Heart right ventricle (tissue), 16 donors: ENCODE measurements at places on chromosomes 6 and 20. TPM values are rescaled to one million over a fixed set of nuclear protein-coding genes. Genes with fewer than 3 reads are reported as not detected.

GRCh38 chr6:11869672-11870340 lies 91.2 kb upstream of the ADTRP start:
- DNase-seq = peak; percentile 48

- peak; percentile 59 for DNase-seq
These were observed 862 bp upstream of the SOBP start for GRCh38 chr6:107488875-107489635.

DNA sequence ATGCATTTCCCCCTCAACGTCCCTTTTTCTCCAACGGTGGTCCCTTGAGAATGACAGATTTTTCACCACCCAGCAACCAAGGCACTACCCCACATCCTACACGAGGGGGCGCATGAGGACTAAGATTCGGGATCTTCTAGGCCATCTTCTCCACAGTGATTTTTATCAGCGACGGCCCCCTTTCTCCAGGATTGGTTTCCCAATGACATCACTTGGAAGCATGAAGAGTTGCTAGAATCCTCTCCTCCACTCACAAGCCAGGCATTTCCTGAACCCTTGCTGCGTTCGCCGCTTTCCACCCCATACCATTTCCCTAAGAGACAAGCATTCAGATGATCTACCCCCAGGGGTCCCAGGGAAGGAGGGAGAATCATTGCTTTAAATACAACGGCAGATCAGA lies 252.0 kb downstream of the HIVEP2 start:
- DNase-seq = peak; percentile 71

DNA sequence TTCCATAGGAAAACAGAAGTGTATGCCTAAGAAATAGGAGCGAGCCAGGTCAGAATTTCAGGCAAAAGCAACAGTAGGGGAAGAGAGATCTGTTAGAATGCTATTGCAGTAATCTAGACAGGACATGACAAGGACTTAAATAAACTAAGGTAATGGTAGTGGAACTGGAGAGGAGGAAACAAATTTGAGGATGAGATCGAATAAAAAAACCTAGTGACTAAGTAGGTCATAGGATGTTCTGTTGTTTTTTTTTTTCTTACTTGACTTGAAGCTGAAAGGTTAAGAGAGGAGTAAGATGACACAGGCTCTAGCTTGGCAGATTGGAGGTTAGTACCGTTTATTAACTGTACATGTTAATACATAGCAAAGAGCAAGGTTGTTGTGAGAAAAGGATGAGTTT lies 28.6 kb downstream of the ORC3 start:
- DNase-seq = no peak

GRCh38 chr6:116405652-116406356 lies 35.1 kb downstream of the DSE start:
- DNase-seq = no peak

Gene DEFB132
- not detected for total RNA-seq

- no peak for DNase-seq
These were observed 59.0 kb downstream of the EYA2 start for GRCh38 chr20:46953596-46953995.

Gene PAX1
- not detected for total RNA-seq

- no peak for DNase-seq
These were observed 10.2 kb upstream of the MICAL1 start for GRCh38 chr6:109465772-109466171.

GRCh38 chr6:143191361-143191760 lies 130.7 kb downstream of the AIG1 start:
- no peak for DNase-seq

- no peak for DNase-seq
These were observed 1.6 kb upstream of the PRL start for GRCh38 chr6:22298475-22298890.

DNA sequence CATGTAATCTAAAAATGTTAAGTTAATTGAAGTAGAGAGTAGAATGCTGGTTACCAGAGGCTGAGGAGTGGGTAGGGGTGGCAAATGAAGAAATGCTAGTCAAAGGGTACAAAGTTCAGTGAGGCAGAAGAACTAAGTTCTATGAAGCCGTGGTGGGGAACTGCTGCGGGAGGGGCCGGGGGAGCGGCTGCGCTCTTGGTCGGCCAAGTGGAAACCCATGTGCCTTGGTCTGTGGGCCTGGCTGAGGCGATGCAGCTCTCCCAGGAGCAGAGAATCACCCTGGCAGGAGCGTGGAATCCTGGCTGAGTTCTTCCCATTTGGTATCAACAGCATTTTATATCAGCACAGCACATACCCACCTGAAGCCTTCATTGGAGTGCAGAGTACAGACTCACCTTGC lies 22.3 kb downstream of the TTLL2 start:
- no peak for DNase-seq

DNA sequence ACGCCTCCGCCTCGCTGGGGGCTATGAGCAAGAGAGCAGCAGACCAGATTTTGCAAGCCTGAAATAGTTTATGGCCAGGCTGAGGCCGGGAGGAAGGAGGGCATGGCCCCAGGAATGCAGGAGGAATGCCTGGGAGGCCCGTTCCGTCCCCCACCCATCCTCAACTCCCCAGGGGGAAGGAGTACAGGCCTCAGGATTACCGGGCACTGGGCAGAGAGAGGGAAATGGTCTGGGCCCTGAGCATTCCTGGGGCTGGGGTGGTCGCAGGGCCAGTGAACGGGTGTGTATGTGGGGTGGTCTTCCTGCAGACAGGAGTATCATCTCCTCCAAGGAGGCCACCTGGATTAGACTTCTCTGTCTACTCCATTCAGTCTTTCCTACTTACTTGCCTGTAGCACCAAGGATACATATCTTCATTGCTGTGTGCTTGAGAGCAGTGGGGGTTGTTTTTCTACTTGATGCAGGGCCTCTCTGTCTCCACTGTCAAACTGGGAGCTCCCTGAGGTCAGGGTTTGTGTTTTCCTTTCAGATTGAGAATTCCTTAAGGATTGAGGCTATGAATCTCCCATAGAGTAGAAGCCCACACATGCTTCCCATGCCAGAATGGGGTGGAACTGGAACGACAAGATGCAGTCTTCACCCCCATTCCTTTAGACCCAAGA lies 81.3 kb downstream of the VEGFA start:
- DNase-seq = no peak
